ENCODE measurements at places on chromosomes 1 and 21.
A peak's percentile ranks its signal among the peaks of the same experiment; 100 is the strongest.

GRCh38 chr1:27545271-27545670 lies 55.3 kb upstream of the WASF2 start:
- peak; percentile 41 for DNase-seq

DNA sequence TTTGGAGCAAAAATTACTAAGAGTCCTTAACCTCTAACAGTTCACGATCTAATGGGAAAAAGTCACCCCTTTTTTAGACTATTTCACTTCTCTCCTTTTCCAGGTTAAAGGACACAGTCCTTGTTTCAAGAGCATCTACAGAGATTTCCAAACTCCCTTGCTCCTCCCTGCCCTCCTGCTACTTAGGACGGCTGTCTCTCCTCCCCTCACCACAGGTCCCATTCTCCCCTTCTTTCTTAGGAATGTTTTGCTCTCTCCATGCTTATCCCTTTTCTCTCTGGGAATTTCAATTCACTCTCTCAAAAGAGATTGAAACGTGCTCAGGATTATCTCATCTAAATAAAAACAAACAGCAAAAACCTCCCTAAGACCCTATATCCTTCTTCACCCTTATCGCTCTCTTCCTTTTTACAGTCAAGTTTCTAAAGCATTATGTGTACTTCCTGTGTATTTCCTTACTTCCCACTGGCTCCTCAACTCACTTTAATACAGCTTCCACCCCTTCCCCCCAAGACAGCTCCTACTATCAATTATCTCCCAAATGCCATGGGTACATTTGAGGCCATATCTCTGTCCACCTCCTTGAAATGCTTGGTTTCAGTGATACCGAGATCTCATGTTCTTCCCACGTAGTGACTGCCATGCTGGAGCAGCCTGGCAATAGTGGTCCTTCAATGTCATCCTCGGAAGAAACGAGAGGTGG lies 43.2 kb upstream of the ZNF281 start:
- DNase-seq, result no peak

- DNase-seq, result no peak
These were observed 20.0 kb upstream of the KCNH1 start for GRCh38 chr1:211153932-211154331.

- no peak for DNase-seq
These were observed 203.3 kb upstream of the IVNS1ABP start for GRCh38 chr1:185520188-185520920.

GRCh38 chr1:183101841-183102276 lies 78.6 kb downstream of the LAMC1 start:
- DNase-seq, result no peak

DNA sequence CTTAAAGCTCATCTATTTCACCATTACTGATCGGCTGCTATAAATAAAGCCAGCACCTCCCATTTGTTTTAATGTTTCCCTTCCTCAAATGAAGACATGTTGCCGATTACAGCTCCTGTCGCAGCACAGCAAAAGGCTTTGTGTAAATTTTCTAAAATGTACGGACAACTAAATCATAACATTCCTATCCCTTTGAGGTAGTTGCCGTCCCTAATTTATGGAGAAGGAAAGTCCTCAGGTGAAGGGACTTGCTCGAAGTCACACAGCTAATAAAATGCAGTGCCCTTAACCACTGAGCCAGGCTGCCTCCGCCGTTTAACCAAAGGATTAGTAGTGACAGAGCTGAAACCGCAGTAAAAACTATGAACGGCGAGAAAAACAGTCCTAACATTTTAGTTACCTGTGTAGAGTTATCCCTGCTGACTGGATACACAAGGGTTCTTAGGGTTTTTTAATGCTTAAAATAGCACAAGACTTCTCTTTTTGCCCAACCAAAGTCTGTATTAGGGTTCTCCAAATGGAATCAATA lies 871 bp downstream of the PINK1 start:
- no peak for DNase-seq

DNA sequence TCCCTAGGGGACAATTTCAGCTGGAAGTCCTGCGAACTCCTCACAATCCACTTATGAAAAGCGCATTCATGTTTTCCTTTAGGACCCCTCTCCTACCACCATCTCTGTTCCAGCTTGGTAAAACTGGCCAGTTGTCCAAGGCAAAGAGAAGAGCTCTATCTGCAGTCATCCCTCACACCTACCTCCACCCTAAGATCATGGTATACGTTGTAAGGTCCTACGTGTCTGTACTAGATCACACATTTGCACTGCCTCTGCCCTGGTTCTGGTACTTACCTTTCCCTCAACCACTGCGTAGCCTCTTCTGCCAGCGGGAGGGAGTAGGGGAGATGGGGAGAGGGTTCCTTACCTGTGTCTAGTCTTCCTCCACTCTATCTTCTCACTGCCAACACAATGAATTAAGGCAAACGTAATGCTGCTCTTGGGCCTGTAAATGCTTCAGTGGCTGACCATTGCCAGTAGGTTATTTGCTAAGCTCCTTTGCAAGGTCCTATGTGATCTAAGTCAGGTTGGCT lies 739 bp upstream of the NUP133 start:
- no peak for DNase-seq

GRCh38 chr1:39214021-39214713 lies 9.7 kb downstream of the MACF1 start:
- no peak for DNase-seq

- no peak for DNase-seq
These were observed 158.9 kb downstream of the ST6GALNAC5 start for GRCh38 chr1:77026135-77026534.

DNA sequence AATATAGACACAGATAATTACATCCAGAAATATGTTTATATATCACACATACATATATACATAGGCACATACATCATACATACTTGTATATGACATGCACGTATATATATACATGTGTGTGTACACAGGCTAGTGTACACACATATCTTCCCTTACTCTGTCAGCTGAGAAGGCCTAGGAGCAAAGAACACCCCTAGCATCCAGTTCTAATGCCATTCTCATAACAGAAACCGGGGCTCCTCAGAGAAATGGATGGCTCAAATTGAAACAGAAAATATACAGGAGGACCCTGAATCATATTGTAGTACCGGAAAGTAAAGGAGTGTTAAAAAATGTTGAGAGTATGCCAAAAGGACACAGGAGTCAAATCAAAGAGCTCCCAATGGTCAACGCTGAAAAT lies 19.7 kb upstream of the HYI start:
- no peak for DNase-seq

DNA sequence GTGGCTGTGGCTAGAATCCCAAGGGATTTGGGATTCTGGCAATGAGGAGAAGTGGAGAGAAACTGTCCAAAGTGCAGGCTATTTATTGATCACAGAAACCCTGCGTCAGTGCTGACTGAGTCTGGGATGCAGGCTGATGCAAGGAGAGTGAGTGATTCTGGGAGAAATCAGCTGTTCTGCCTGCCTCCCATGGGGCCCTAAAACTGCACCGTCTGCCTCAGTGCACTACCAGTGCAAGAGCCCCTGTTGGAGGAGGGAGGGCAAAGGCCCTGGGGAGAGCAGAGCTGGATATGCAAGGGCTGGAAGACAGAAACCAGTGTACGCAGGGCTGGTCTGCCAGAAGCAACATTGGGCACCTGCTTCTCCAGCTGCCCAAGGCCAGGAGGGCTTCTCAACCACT lies 42.6 kb downstream of the C1orf198 start:
- no peak for DNase-seq

DNA sequence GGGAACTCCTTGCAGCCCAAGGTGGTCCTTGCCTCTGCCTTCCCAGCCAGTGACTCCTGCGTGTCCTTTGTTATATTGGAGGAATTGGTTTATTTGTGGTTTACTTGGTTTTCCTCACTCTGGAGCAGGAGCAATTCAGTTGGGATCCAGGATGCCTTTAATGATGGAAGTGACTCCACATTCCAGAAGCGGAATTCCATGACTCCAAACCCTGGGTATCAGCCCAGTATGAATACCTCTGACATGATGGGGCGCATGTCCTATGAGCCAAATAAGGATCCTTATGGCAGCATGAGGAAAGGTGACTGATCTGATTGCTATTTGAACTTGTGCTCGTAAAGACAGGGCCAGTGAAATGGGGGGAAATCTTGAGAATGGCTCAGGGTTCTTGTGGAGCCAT lies 15.1 kb upstream of the PIGV start:
- peak; percentile 99 for DNase-seq
